ENCODE measurements at places on chromosomes 3 and 15.

DNA sequence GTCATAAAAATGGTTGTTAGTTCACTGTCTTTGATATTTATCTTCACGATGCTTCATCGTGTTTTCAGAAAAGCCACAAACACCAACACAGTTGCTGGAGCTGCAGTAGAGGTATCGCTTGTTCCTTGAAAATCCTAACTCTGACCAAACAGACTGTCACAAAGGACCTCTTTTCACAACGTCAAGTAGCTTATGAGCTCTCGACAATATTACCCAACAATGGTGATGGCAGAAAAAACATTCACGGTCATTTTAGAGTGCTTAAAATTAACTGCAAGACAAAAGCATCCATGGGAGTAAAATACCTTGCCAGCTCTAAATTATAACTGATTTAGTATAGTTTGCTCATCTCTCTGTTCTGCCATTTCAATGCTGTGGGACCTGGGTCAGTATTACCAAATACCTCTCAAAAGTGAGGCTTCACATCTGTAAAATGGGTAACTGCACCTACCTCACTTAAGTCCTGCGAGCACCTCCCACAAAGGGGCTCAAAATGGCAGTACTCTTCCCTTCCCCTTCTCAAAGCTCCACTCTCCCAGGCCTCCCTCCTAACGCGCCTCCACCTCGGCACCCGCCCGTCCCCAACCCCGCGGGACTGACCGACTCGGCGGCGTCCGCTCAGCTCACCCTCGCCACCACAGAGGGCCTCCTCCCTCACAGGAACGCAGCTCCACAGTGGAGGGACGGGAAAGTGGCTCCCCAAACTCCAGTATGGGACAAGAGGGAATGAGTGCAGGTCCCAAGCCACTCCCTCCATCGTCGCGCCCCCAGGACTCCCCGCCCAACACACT, 546 bp downstream of the TRIM59 start:
- no peak for DNase-seq

- DNase-seq = no peak
Measured at GRCh38 chr3:105355408-105356061, 11.2 kb upstream of the ALCAM start.

- no peak for DNase-seq
Measured at GRCh38 chr3:106457281-106458180, 588.7 kb upstream of the CBLB start.

DNA sequence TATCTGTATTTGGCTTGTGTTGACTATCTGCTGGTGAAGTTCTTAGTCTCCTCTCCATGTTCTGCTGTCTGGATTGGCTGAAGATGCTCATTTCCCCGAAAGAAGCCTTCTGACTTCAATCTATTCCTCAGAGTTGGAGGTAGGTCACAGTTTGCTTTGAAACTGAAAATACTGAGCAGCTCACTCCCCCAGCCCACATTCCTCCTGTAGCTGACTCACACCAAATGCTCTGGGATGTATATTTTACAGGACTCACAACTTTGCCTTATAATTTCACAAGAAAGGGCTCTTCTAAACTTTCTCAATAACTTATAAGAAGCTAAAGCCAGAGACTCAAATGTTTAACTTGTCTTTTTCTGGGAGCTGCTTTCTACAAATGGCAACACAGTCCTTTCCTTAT, 36.3 kb upstream of the SNX4 start:
- no peak for DNase-seq

- no peak for DNase-seq
Measured at GRCh38 chr3:112651516-112651915, 10.6 kb upstream of the CCDC80 start.

- DNase-seq = no peak
Measured at GRCh38 chr3:178056868-178057267, 479.4 kb upstream of the KCNMB2 start.

DNA sequence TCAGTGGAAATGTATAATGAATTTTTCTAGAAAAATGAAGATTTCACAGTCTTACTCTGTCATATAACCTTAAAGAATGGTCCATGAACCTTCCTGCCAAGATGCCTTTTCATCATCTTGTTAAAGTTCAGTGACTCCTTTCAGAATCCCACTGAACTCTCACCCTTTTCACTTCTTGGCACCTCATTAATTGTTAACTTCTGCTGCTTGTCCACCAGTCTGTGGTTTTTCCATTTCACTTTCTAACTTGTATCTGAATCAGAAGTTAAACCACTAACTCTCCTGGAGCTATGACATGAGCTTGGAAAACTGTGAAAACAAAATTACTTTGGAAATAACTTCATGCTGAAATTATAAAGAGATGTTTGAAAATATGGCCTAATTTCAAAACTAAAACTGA, 281.2 kb upstream of the ALCAM start:
- DNase-seq = no peak

GRCh38 chr3:66256806-66257205, 36.0 kb downstream of the SLC25A26 start:
- DNase-seq = no peak

DNA sequence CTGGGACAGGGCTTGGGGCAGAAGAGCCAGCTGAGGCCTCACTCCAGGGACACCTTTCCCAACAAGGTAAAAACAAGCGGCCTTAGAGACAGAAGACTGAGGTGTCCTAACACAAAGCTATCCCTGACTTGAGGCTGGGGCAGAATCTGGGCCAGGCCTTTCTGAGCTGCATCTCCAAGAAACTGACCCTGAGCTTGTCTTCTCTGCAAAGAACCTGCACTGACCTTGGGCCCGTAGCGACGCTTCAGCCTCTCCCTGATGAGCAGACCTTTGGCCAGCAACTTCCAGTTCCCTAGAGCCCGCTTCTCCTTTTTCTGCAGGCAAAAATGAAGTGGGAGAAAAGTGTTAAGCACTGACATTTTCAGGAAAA, 22.2 kb downstream of the TMEM43 start:
- no peak for DNase-seq

DNA sequence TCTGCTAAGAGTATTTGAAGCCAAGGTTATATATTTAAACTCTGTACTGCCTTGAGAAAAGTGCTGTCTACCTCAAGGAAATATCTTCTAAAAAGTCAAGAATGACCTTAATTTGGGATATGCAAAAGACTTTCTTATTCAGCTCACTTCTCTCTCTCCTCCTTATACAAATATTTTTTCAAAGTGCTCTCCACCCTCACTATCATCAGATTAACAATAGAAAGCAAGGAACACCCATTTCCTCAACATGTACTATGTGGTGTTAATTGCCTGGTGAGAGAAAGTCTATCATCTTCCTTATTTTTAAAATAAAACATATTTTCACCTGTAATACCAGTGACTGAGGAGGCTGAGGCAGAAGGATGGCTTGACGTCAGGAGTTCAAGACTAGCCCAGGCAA, 44.4 kb upstream of the RSL24D1 start:
- no peak for DNase-seq

GRCh38 chr3:124986192-124987143, 51.9 kb upstream of the MUC13 start:
- no peak for DNase-seq

DNA sequence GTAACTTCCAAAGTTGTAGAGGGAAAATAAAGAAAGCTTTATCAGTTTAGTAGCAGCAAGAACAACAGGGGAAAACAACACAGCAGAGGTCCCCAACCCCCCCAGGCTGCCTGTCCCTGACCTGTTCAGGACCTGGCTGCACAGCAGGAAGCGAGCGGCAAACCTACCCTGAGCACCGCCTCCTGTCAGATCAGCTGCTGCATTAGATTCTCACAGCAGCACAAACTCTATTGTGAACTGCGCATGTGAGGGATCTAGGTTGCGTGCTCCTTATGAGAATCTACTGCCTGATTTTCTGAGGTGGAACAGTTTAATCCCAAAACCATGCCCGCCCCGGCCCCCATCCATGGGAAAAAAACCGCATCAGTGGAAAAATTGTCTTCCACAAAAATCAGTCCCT, 40.3 kb downstream of the USP50 start:
- no peak for DNase-seq
